LNCaP clone FGC (cell line): ENCODE measurements at places on chromosomes 5 and 9.

- DNase-seq, result no peak
These were observed 3.5 kb downstream of the SNCB start for GRCh38 chr5:176626876-176627236.

DNA sequence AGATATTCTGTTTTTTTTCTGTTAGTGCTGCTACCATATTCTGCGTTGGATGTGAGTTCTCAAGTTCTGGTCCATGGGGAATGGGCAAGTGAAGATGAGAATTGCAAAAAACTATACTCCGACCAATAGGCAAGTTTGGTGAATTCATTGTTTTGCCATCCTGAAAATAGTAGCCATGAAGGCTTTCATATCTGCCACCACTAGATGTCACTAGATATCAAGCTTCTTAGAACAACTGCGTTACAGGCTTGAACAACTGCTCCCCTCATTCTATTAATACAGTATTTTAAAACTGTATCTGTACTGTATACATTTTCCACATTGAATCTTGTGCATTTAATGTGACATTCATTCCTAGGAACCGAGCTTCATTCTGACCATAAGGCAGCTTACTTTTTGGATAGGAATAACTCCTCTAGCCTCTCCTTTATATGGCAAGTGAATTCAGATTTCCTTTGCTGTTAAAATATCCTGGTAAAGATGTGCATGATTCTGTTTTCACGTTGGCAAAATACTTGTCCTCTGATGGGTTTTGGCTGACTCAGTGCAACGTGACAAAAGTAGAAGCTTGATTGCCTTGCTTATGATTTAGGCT lies 163.6 kb downstream of the SREK1 start:
- DNase-seq, result peak; percentile 45

DNA sequence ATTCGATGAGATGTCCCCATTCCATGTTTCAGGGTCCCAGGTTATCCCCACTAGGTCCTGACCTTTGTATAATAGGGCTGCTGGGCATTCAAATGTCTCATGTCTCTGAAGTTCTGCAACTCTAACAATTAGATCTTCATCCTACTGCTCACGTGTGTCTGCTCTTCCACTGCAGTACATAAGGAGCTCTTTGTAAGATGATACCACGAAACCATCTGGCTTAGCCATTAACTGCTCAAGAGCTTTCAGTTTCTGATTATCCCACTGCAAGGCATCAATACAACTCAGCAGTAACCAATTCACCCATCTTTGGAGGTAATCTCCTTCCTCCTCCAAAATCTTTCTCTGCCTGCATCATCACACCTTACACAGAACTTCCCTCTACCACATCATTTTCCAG lies 49.9 kb upstream of the PPP2CA start:
- DNase-seq, result no peak

DNA sequence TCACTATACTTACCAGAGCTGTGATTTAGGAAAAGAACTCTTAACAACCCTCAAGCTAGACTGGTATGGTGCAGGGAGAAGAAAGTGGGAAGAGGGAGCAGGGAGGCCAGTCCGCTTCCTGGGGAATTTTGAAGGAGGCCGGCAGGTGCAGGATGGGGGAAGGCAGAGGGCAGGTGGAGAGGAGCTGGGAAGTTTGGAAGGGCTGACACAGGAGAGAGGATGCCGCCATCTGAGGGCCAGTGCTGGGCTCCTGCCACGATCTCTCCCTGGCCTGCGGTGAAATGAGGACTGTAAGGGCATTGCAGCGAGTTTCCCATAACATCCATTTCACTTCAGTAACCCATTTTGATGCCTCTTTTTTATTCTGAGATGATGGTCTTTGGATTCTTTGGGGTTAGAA lies 8.9 kb downstream of the DAB2IP start:
- DNase-seq, result no peak

DNA sequence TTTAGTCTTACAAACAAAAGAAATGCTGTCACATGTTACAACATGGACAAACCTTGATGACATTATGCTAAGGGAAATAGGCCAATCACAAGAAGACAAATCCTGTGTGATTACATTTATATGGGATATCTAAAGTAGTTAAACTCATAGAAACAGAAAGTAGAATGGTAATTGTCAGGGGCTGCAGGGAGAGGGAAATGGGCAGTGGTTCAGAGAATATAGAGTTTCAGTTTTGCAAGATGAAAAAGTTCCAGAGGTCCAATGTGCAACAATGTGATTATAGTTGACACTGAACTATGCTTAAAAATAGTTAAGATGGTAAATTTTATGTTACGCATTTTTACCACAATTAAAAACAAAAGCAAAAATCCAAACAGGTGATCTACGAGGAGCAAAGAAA lies 265.5 kb downstream of the NDUFS4 start:
- no peak for DNase-seq

GRCh38 chr5:64622991-64623390 lies 67.3 kb upstream of the SHISAL2B start:
- DNase-seq, result no peak

GRCh38 chr9:109993250-109993978 lies 213.4 kb downstream of the PALM2AKAP2 start:
- no peak for DNase-seq
